ENCODE measurements at places on chromosomes 2 and 18.
A peak's percentile ranks its signal among the peaks of the same experiment; 100 is the strongest.

DNA sequence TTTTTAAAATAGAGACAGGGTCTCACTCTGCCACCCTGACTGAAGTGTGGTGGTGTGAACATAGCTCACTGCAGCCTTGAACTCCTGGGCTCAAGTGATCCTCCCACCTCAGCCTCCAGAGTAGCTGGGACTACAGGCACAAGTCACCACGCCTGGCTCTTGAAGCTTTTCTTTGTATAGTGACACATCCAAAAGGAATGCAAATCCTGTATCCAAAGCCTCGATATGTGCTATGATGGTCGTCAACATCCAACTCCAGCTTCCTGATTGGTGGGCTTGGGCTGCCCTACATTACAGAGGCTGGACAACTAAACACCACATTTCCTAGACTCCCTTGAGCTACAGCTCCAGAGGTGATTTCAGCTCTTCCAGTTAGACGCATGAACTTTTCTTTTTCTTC lies 101.7 kb upstream of the PGAP1 start:
- peak; percentile 79 for DNase-seq

DNA sequence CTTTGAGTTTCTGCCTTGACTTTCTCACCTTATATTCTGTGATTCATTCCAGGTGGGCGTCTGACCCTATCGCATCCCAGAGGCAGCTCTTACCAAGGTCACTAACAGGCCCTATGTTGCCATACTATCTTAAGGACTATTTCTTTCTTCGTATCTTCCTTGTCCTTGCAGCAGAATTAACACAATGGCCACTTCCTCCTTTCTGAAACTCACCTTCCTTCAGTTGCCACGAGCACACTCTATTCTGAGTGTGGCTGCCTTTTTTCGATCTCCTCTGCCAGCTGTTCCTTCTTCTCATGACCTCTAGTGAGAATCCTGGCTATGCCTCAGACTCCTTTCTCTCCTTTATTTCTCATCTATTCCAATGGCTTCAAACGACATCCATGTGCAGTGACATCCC lies 160.4 kb upstream of the CCDC195 start:
- no peak for DNase-seq

- no peak for DNase-seq
Measured at GRCh38 chr2:1681323-1682180, 62.8 kb downstream of the PXDN start.

- DNase-seq, result peak; percentile 39
Measured at GRCh38 chr18:23077493-23078256, 57.6 kb upstream of the CABLES1 start.

- DNase-seq, result no peak
Measured at GRCh38 chr2:100953406-100954043, 48.6 kb upstream of the RPL31 start.

- no peak for DNase-seq
Measured at GRCh38 chr2:66846887-66847286, 412.0 kb downstream of the MEIS1 start.

DNA sequence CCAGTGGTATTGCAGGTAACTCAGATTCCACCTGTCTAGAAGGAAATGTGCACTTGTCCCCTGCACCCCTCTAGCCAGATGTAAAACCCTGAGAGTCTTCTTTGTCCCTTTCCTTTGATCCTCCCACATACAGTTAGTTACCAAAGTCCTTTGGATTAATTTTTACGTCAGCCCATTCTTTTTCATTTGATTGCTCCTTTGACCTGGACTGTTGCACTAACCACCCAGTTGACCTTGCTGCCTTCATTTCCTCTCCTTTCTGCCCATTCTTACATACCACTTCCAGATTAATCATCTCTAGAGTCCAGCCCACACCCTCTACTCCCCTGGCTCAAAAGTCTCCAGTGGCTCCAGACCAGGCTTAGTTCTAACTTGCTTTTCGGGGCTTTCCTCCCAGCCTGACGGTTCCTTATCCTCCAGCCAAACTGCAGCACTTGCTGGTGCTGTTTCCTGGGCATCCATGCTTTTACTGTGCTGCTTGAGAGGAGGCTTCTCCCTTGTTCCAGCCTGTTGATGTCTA lies 99.3 kb downstream of the SPTBN1 start:
- no peak for DNase-seq

DNA sequence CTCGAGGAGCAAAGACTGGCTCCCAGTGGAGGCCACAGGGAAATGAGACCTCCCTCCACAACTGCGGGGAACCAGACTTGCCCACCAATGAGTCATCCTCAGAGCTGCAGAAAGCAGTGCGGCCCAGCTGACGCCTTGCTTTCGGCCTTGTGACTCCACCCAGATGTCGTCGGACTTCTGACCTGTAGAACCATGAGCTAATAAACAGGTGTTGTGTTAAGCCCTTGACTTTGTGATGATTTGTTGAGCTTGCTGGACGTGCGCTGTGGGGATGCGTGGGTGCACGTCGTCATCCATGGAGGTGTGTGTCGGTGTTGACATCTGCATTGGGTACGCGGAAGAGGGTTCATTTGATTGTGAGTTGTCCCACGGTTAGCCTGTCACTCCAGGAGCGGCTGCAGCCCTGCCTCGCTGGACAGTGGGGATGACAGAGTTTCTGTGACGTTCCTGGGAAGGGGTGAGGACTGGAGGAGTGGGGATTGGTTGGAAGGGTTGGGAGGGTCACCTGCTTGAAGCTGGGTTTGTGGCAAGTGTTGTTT lies 154.1 kb downstream of the SH3BP4 start:
- no peak for DNase-seq

GRCh38 chr2:56531668-56532420 lies 348.1 kb downstream of the CCDC85A start:
- DNase-seq, result no peak

DNA sequence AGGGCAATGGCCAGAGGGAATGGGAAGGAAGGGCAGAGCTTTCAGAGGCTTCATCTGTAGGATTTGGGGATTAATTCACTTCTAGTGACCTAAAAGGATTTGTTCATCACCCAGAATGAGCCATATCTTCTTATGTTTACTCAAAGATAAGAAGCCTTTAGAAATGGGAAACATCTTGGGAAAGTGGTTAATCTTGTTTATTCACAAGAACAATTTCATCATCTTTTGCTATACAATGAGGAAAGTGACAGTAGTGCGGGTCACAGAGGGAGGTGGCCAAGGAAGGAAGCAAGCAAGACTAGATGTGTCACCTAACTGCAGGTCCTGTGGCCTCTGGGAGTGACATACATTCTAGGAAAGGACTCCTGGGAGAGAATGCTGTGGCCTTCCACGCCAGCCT lies 140.4 kb upstream of the ALPP start:
- DNase-seq, result no peak

DNA sequence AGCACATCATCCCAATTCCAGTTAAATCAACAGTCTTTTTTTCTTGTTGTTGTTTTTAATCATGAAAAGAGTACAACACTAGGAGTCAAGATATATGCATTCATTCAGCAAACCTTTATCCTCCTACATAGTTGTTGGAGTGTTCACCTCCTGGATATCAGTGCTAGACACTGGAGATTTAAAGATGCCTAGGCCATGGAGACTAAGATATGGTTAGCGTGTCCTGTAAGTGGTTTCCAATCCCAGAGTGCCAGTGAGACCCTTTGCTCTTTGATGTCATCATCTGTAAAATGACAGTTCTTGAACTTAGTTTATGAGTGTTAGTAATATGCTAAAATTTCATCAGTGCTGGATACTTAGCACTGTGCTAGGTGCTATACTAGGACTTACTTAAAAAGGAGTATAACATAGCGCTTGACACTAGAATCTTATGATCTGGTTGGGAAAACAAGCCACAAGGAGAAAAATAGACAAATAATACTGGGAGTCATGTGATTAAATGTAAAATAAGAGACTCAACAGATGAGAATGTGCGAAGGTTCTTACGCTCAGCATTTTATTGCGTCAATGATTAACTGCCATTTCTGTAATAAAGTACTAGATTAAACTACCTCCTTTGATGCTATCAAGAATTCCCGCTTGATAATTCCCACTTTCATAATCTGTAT lies 31.5 kb downstream of the BABAM2 start:
- no peak for DNase-seq

DNA sequence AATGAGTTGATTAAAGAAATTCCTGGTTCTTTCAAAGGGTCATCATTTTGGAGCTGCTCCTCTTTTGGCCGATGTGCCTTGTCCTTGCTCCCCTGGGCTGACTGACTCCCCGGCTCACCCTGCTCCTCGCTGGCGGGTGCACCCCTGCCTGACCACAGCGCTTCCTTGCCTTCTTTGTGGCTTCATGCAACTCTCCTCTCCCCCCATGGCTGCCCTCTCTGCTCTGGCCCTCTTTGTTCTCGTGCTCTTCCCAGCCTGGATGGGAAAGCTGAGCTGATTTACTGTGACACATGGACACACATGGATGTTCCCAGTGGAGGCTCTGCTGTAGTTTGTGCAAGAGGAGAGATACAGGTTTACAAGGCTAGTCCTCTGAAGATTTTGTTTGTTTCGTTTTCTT lies 234.6 kb downstream of the HAUS1 start:
- no peak for DNase-seq

- DNase-seq, result no peak
Measured at GRCh38 chr18:56559044-56559443, 79.3 kb downstream of the TXNL1 start.

- DNase-seq, result no peak
Measured at GRCh38 chr2:191255271-191255670, 10.1 kb downstream of the MYO1B start.

DNA sequence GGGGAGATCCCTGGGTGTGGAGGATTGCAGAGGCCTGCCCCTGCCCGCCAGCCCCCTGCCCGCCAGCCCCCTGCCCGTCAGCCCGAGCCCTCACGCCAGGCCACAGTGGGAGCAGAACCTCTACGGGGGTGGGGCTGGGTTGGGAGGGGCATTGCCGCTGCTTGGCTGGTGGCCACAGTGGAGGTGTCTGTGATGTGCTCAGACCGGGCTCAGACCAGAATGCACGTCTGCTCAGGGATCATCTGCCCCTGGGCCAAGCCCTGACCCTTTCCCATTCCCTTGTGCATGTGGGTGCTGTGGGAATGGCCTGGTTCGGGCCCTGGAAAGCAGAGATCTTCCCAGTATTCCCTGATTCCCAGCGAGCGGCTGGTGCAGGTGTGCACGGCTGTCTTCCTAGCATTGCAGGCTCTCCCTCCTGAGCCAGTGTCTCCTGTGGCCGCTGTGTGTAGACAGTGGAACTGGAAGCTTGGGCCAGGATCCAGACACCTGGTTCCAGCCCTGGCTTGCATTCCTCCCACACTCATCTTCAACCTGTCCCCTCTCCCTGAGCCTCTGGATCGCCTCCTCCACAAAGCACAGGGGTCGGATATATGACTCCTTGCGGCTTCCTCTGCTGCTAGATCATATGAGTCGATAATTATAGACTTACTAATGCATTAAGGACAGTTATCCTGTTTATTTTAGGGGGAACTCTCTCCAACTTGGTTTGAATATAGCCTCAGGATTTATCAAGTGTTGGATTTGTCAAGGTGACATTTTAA lies 161.6 kb downstream of the LDLRAD4 start:
- DNase-seq, result no peak

- DNase-seq, result no peak
Measured at GRCh38 chr2:233532971-233533370, 33.6 kb downstream of the USP40 start.

GRCh38 chr2:28997237-28997846 lies 16.2 kb downstream of the TOGARAM2 start:
- no peak for DNase-seq
